ENCODE measurements at places on chromosomes 6 and 20. TPM values are rescaled to one million over a fixed set of nuclear protein-coding genes. Genes with fewer than 3 reads are reported as not detected.
A peak's percentile ranks its signal among the peaks of the same experiment; 100 is the strongest.

Gene SAMD5
- 3.7 TPM for polyA plus RNA-seq

DNA sequence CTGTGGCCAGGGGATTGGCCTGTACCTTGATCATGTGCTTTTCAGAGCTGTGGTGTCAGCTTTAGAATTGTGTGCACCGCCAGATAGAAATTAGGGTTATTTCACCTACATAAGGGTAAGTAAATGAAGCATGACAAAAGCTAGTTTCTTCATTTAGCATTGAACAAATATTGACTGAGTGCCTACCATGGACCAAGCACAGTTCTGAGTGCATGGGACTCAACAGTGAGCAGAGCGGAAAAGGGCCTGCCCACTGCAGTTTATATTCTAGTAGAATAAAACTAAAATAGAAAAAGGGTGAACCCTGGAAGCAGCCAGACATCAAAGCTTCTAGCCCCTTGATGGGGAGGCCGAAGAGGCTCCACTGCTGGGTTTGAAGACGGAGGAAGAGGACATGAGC lies 25.6 kb downstream of the ECT2L start:
- H3K27ac ChIP-seq = no peak overlapping the region
- no peaks in the 10 kb centered on the region for H3K36me3 ChIP-seq
- no peak for DNase-seq
- no peak overlapping the region for H3K4me3 ChIP-seq

Gene LBP
- polyA plus RNA-seq = not detected

GRCh38 chr6:19312241-19312978 lies 524.8 kb upstream of the ID4 start:
- H3K36me3 ChIP-seq = no peaks in the 10 kb centered on the region
- no peak overlapping the region for H3K4me3 ChIP-seq
- no peaks in the 10 kb centered on the region for H3K4me1 ChIP-seq
- no peak for DNase-seq

Gene ZSCAN23
- polyA plus RNA-seq = 4.2 TPM

- no peaks in the 10 kb centered on the region for H3K4me1 ChIP-seq
- H3K27me3 ChIP-seq = no peaks in the 10 kb centered on the region
- no peak overlapping the region for H3K4me3 ChIP-seq
Measured at GRCh38 chr6:167795321-167795811, 31.3 kb upstream of the AFDN start.

Gene WASF1
- polyA plus RNA-seq = 3.9 TPM

- DNase-seq = no peak
- H3K36me3 ChIP-seq = no peaks in the 10 kb centered on the region
- no peak overlapping the region for H3K27ac ChIP-seq
- no peaks in the 10 kb centered on the region for H3K27me3 ChIP-seq
- H3K4me1 ChIP-seq = no peaks in the 10 kb centered on the region
Measured at GRCh38 chr6:130069485-130069884, 51.1 kb downstream of the L3MBTL3 start.

DNA sequence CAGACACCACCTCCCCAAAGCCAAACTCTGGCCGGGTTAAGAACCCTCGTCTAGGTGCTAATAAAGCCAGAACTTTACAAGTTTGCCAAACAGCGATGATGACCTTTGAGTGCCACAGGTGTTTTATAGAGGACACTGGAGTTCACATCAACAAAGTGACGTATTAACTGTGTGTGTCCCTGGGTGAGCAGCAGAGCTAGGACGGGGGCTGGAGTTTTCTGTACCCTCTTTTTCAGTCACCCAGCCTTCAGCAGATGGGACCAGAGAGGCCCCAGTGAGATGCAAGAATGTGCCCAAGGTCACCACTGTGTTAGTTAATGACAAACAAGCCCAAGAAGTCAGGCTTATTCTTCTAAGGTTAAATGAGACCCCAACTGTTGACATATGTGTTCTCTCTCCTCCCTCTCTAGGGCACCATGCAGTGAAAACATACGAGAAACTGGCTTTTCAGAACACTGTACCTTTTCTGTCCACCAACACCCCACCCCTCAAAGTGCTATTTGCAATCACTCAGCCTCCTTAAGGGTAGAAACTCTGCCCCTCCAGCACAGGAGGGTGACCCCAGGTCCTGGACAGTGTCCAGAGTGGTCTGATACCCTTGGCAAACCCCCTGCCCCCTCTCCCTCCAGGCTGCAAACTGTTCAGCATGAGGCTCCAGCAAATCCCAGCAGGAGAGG lies 5.2 kb downstream of the SDC4 start:
- H3K4me1 ChIP-seq = peaks cover 86% of the 10 kb centered on the region
- no peak for DNase-seq
- peak overlapping the region; percentile 24 for H3K4me3 ChIP-seq

Gene TBX18
- polyA plus RNA-seq = 1.2 TPM

GRCh38 chr6:14524319-14524718 lies 406.7 kb downstream of the CD83 start:
- H3K36me3 ChIP-seq = no peaks in the 10 kb centered on the region
- H3K4me1 ChIP-seq = no peaks in the 10 kb centered on the region
- H3K4me3 ChIP-seq = no peak overlapping the region
- no peaks in the 10 kb centered on the region for H3K27me3 ChIP-seq
- DNase-seq = peak; percentile 71

- H3K27me3 ChIP-seq = no peaks in the 10 kb centered on the region
- no peak overlapping the region for H3K4me3 ChIP-seq
- no peak for DNase-seq
- H3K4me1 ChIP-seq = peaks cover 17% of the 10 kb centered on the region
Measured at GRCh38 chr6:138427701-138428100, 23.7 kb downstream of the HEBP2 start.

Gene NT5E
- 12.7 TPM for polyA plus RNA-seq

Gene RAB44
- 0.23 TPM for polyA plus RNA-seq

Gene MAP3K5
- 7.4 TPM for polyA plus RNA-seq

Gene MAP1LC3A
- polyA plus RNA-seq = 47.9 TPM

DNA sequence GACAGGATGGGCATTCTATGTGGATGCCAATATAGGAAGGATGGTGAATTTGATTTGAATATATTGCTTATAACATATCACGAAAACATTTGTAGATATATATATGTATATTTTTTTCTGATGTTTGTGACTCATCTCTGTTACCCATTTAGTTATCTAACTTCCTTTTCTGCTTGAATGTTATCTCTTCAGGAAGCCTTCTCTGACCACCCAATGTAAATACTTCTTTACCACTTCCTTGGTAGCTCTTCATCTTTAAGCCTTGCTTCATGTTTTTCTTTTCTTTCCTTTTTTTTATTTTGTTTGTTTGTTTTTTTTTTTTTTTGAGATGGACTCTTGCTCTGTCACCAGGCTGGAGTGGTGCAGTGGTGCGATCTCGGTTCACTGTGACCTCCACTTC lies 260.5 kb upstream of the EPHA7 start:
- H3K27me3 ChIP-seq = no peaks in the 10 kb centered on the region
- H3K4me1 ChIP-seq = no peaks in the 10 kb centered on the region
- DNase-seq = no peak
- no peak overlapping the region for H3K27ac ChIP-seq
- H3K4me3 ChIP-seq = no peak overlapping the region

GRCh38 chr20:50436052-50436656 lies 74.0 kb upstream of the PTPN1 start:
- no peak overlapping the region for H3K27ac ChIP-seq
- no peaks in the 10 kb centered on the region for H3K27me3 ChIP-seq
- no peaks in the 10 kb centered on the region for H3K4me1 ChIP-seq
- no peak for DNase-seq
- no peak overlapping the region for H3K4me3 ChIP-seq

DNA sequence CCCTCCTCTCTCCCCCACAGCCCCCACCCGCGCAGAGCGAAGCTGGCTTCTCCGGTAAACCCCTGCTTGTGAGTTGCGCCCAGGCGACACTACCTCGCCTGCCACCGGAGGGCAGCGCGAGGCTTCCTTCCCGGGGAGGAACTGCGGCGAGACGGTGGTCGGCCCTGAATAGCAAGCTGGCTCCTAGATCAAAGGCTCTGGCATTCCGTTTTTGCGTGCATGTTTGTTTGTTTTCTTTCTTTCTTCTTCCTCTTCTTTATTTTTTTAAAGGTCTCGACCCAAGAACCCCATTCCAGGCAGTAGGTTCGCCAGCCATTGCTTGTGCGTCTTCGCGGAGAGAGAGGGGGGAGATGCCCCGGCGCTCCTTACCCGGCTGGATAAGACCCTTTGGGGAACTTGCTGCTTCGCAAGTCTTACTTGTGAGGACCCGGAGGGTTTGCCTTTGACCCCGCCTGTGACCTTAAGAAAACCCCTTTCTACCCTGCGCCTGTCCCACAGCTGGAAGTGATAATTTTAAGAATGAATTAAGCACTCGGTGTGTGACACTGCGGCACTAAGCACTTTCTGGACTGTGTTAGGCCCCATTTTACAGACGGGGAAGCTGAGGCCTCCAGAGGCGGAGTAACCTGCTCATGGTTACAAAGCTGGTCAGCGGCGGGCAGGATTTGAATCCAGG lies 92.7 kb upstream of the SIRPA start:
- H3K4me3 ChIP-seq = peak overlapping the region; percentile 20
- no peaks in the 10 kb centered on the region for H3K36me3 ChIP-seq
- H3K4me1 ChIP-seq = peaks cover 15% of the 10 kb centered on the region
- DNase-seq = peak; percentile 80

DNA sequence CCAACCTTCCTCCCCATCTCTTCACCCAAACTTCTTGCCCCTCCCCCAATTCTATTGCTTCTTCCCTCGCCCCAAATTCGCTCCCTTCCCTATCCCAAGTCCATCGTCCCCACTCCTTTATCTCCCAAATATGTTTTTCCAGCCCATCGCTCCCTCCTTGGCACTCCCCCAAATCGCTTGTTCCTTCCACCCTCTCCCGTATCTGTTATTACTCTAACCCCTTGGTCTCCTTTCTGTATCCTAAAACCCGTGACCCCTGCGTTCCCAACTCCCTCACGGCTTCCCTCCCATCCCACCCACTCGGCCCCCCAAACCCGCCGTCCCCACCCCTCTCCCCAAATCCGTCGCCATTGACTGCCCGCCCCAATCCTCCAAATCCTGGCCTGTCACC lies 584 bp downstream of the MTCH1 start:
- no peaks in the 10 kb centered on the region for H3K36me3 ChIP-seq
- no peak for DNase-seq
- no peaks in the 10 kb centered on the region for H3K27me3 ChIP-seq
- peaks cover 62% of the 10 kb centered on the region for H3K4me1 ChIP-seq
- peak overlapping the region; percentile 89 for H3K4me3 ChIP-seq

- H3K4me3 ChIP-seq = no peak overlapping the region
- H3K4me1 ChIP-seq = peaks cover 15% of the 10 kb centered on the region
- no peaks in the 10 kb centered on the region for H3K27me3 ChIP-seq
- no peak for DNase-seq
- peaks cover 4% of the 10 kb centered on the region for H3K36me3 ChIP-seq
- H3K27ac ChIP-seq = no peak overlapping the region
Measured at GRCh38 chr20:11922561-11922960, 4.9 kb downstream of the BTBD3 start.

Measured in sigmoid colon (tissue), 7 donors.